ENCODE measurements at places on chromosomes 7 and 10.
A peak's percentile ranks its signal among the peaks of the same experiment; 100 is the strongest.

DNA sequence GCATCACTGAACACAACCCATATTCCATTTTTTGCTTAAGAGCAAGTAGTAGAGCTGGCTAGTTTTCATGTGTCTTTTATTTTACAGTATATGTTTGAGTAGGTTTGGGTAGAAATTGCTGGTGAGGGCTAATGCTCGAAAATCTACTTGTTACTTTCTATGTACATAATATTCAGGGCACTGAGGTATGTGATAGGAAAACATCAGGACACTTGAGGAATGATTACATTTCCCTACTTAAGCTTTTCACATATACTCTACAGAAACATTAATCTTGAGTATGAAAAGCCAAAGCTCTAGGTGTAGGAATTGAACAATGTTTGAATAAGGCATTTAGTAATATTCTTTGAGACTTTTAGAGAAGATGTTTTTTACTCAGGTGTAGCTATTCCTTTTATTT is 73.6 kb downstream of the POU6F2 start:
- DNase-seq = no peak

- DNase-seq = no peak
These were observed 15.5 kb downstream of the CARD11 start for GRCh38 chr7:3028071-3028757.

DNA sequence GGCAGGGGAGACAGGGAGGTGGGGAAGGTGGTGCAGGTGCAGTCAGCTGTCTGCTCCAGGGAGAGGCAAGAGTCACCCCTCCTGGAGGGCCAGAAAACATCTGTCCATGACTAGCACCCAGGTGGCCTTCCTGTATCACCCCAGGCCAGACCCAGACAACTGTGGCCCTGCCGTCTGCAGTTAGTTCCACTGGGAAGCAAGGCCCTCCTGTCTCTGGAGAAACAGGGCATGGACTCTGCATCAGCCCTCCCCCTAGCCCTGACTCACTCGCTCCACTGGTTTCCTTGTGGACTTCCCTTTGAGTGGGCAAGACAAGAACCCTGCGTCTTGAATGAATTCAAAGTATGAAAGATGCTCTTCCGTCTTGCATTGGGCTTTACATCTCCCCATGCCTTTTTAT is 12.6 kb downstream of the TBATA start:
- no peak for DNase-seq

- DNase-seq = no peak
These were observed 283.4 kb upstream of the AOAH start for GRCh38 chr7:37007691-37008090.

- DNase-seq = peak; percentile 80
These were observed 1.8 kb upstream of the MICALL2 start for GRCh38 chr7:1460821-1461645.

GRCh38 chr10:56095506-56096225 is 265.4 kb downstream of the ZWINT start:
- DNase-seq = no peak

DNA sequence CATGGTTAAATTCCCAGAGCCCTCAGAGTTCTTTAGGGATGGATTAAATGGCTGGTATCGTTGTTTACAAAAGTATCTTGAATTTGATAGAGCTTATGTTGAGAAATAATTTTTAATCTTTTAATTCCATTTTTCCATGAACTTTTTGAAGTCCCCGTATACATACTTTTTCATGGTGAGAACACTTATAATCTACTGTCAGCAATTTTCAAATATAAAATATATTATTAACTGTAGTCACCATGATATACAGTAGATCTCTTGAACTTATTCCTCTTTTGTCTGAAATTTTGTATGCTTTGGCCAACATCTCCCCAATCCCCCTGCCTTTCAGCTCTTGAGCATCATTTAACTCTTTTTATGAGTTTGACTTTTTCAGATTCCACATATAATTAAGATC is 9.4 kb downstream of the EFCAB10 start:
- DNase-seq = no peak

DNA sequence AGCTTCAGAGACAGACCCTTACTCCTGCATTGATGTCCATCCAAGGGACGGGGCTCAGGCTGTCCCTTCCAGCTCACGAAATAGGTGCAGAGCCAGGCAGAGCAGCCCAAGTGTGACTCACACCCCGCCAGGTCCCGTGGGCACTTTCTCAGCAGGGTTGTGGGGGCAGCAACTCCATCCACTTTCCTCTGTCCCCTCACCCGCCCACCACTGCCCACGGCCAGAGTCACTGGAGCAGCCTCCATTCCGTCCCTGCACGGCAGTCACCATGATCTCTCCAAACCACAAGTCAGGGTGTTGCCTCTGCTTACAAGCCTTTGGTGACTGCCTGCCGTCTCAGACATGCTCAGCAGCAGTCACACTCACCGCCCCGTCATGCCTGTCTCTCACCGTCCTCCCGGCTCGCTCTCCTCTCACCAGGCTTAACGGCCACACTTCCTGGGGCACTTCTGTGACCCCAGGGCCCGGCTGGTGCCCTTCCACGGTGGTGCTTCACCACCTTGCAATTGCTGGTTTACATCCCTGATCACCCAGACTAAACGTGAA is 39.3 kb downstream of the CALML3 start:
- peak; percentile 87 for DNase-seq

Measured in AG20443 (cell line).